ENCODE measurements at places on chromosomes 12 and 14. TPM values are rescaled to one million over a fixed set of nuclear protein-coding genes. Genes with fewer than 3 reads are reported as not detected.

The PTPN6 gene
- 233 TPM for total RNA-seq

The CISTR gene
- not detected for total RNA-seq

The TAMALIN gene
- 34.0 TPM for total RNA-seq

The HPD gene
- total RNA-seq = 0.58 TPM

The TAS2R20 gene
- 2.1 TPM for total RNA-seq

GRCh38 chr14:68248481-68249255 lies 429.1 kb downstream of the RAD51B start:
- DNase-seq = no peak

DNA sequence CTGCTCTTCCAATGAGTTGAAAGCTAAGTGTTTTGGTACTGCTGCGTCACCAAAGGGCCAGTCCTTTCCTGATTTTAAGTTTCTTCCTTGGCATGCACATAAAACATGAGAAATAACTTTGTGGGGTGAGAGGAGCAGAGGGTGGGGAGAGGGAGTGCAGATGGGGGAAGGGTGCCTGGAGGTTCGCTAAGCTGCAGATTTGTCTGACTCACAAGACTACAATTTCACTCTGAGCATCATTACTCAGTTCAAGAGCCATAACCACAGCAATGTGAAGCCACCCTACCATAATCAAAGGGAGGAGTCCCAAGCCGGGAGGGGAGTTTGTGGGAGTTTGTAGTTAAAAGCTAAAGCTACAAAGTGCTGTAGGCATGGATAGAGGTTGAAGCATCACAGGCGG lies 136.1 kb downstream of the ANO2 start:
- DNase-seq = no peak

DNA sequence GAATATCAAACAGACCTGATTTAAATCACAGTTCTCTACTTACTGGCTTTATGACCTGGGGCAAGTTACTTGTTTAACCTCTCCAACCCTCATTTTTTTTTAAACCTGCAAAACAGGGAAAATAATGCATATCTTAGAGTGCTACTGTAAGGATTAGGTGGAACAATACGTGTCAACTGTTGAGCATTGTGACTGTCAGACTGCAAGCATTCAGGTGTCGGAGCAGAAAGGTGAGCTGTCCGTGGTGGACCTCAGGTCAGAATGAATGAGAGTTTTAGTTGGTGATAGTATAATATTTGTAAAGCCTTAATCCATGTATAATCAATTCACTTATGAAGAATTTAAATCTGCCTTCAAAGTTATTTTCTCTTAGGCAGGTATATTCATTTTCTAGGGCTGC lies 404.2 kb downstream of the ETNK1 start:
- DNase-seq = no peak

- DNase-seq = peak; percentile 35
Observed at GRCh38 chr12:113196990-113197389, 11.5 kb downstream of the RITA1 start.

- no peak for DNase-seq
Observed at GRCh38 chr14:94964931-94965330, 192.4 kb downstream of the DICER1 start.

- DNase-seq = no peak
Observed at GRCh38 chr14:61421212-61421923, 100.0 kb downstream of the PRKCH start.

DNA sequence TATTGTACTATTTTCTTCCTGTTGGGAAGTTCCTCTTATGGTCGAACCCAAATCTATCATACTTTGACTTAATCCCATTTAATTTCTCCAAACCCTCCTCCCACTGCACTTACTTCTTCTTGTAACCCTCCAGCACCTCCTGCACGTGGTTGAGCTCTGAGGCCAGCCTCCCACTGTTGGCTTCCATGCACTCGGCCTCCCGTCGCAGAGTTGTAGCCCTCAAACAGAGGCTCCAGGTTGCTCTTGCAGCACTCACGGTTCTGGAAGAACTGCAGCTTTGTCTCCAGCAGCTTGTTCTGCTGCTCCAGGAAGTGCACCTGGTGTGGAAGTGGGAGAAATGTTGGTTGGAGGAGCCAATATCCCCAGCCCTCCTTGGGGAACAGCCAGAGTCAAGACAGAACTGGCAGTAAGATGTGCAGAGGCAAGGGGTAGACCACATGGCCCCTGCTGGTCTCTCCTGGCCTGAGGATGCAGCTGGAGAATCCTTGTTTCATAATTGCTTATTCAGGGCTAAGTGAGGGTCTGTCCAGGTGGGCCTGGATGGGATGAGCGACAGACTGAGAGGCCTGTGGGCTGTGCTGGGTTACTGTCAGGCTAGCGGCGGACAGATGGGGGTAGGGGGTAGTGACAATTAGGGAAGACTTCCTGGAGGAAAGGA lies 18.4 kb upstream of the KRT86 start:
- no peak for DNase-seq

DNA sequence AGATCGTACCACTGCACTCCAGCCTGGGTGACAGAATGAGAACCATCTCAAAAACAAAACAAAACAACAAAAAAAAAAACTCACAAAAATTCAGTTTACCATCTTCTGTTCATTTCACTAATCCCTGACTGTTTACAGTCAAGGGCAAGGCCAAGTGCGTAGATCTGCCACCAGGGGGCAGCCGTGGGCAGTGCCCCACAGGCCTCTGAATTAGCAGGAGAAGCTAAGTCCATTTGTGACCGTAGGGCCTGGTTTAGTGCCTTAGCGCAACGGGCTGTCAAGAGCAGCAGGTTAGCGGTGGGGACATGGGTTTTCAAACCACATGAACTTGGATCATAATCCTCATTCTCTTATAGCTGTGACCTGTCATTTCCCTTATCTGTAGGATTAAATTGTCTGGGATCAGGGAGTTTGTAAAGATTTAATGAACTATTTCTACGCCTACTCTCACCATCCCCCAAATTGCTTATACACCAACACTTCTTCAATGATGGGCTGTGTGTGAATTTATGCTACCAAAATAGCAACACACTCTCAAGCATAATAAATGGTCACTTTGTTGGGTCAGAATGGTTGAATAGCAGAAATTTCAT lies 49.0 kb downstream of the KCTD10 start:
- DNase-seq = peak; percentile 52

GRCh38 chr12:57069523-57069922 lies 9.1 kb downstream of the NEMP1 start:
- DNase-seq = peak; percentile 32

GRCh38 chr12:121025442-121026226 lies 9.3 kb upstream of the C12orf43 start:
- DNase-seq = no peak

- no peak for DNase-seq
Observed at GRCh38 chr14:68702135-68702534, 90.7 kb downstream of the ZFP36L1 start.

- DNase-seq = no peak
Observed at GRCh38 chr12:111192647-111193046, 176.2 kb downstream of the PHETA1 start.

GRCh38 chr12:122147514-122148290 lies 26.3 kb downstream of the IL31 start:
- DNase-seq = no peak

DNA sequence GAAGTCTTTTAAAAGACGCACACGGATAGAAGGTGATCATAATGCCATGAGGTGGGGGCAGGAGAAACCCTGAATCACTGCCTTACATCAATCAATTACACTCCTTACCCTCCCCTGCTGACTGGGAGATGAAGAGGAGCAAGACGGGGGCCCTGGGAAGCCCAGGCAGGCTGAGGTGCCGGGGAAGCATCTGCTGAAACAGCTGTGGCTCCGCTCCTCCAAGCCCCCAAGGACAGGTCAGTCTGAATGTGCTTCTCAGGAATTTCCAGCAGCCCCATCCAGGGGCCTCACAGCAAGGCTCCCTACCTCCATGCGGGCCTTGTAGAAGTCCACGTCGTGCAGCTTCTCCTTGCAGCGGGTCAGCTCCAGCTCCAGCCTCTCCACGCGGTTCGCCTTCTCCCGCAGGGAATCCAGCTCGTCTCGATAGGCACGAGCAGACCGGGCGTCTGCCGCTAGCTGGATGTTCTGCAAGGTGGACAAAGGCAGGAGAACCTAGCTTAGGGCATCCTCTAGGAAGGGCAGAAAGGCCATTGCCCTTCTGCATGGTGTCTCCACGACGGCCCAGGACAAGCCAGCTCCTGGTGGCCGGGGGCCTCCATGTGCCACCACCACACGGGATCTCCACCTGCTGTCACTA lies 79.8 kb downstream of the CCDC88C start:
- no peak for DNase-seq

GRCh38 chr12:104626069-104626837 lies 169.5 kb downstream of the CHST11 start:
- DNase-seq = no peak

- DNase-seq = no peak
Observed at GRCh38 chr12:31528095-31528494, 62.8 kb downstream of the DENND5B start.

DNA sequence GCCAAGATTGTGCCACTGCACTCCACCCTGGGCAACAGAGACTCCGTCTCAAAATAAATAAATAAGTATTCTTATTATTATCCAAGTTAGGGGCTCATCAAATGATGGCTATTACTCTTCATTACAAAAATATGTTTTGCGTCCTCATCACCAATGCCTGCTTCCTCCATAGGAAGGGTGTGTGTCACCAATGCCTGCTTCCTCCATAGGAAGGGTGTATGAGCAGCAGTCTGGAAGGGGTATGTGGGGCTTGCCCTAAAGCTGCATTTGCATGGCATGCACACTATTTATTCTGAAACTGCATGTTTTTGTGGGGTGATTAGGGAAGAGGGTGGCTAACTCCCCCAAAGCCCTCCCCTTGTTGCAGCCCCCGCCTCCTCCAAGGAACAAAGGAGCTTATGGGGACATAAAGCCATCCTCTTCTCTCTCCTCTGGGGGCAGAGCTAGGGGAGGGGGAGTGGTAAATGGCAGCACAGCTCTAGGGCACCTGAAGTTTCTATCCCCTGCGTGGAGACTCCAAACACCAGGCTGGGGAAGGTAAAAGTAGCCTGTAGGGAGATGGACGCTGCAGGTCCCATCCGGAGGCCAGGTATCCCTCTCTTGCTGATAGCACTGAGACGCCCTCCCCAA lies 1.3 kb downstream of the CAMKK2 start:
- peak; percentile 13 for DNase-seq

All from T-cell (primary cell).